Hypothalamus (tissue), 51 donors: ENCODE measurements at places on chromosomes 2 and 18.

DNA sequence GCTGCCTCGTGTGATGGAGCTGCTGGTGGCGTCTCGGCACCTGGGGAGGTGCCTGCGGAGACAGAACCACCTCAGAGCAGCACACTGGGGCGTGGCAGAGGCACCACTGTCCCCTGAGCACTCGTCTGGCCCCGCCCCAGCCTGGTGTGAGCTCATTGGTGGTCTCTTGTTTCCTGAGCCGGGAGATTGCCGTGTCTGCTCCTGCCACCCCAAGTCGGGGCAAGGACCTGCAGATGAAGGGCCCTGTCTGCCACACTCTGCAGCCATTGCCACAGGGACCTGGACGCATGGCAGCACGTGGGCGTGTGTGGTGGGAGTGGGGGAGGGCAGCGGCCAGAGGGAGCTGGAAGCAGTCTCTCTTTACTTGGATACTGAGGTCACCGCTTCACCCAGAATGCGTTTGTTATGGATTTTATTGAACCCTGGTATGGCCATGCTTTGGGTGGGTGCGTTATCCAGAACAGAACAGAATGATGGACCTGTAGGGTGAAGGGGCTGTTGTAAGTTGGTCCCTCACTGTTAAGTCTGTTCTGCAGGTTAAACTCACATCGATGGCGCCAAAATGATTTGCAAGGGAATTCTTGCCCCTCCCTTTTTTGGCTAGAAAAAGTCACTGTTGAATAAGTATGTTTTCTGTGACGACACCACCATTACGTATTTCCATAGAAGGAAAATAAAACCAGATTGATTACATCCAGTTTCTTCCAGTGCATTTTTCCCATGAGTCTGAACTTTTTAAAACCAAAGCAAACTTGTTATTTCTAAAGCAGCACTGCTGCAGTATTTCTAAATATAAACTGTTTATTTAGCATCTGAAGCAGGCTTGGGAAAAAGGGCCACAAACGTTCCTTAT, 92.0 kb downstream of the USP40 start:
- DNase-seq: no peak

DNA sequence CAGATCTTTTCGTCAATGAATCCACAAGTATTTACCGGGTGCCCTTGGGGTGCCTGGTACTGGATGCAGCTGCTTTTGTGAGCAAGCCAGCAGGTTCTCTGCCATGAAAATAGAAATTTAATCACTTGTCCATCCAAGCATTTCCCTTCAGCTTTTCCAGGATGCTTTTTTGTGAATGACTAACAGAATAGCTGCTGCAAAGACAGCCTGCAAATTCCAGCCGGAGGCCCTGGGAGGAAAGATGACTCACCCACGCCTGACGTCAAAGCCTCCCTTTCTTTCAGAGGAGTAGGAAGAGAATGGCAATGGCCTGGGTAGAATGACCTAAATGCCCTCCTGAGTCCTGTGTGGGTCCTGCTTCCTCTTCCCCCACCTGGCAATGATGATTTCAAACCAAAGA, 111.9 kb downstream of the AP1S3 start:
- DNase-seq: peak; percentile 10

GRCh38 chr2:15750822-15751329, 159.2 kb downstream of the DDX1 start:
- DNase-seq: no peak

DNA sequence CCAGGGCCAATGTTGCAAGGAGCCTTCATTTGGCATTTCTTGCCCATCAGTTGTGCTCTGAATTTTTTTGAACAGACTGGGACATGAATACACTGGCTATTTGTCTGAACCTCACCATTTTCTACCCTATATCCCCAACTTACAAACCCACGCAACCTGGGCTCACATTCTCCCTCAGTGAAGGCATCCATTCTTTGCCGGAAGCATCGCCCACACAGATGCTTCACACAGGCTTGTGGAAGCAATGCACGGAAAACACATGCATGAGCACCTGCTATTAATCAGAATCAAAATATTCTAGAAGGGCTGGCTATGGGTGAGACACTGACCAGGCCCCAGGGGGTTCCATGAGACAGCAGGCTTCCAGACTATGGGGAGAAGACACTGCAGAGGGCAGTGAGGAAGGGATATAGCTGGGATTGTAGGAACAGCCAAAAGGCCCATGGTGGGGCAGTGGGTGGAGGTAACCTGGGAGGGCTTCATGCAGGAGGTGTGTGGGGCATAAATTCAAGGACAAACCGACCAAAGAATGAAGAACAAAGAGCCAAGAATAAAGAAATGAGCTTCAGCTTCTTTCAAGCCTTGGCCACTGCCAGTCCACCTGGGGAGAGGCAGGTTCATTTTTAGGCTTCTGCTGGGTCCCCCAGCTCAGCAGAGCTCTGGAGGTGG, 261.5 kb downstream of the CELF4 start:
- DNase-seq: no peak

GRCh38 chr2:128591861-128592822, 273.5 kb upstream of the HS6ST1 start:
- no peak for DNase-seq
